ENCODE measurements at places on chromosomes 1 and 21. TPM values are rescaled to one million over a fixed set of nuclear protein-coding genes. Genes with fewer than 3 reads are reported as not detected.

- no peak for DNase-seq
- H3K4me1 ChIP-seq = no peaks in the 10 kb centered on the region
- no peak overlapping the region for H3K27ac ChIP-seq
- no peaks in the 10 kb centered on the region for H3K27me3 ChIP-seq
- H3K4me3 ChIP-seq = no peak overlapping the region
These were observed 164.2 kb downstream of the TTLL7 start for GRCh38 chr1:83834621-83835264.

GRCh38 chr1:246302251-246302625 lies 204.8 kb downstream of the SMYD3 start:
- no peaks in the 10 kb centered on the region for H3K27me3 ChIP-seq
- no peak overlapping the region for H3K27ac ChIP-seq
- H3K36me3 ChIP-seq = no peaks in the 10 kb centered on the region
- no peaks in the 10 kb centered on the region for H3K4me1 ChIP-seq
- DNase-seq = no peak
- H3K4me3 ChIP-seq = no peak overlapping the region

DNA sequence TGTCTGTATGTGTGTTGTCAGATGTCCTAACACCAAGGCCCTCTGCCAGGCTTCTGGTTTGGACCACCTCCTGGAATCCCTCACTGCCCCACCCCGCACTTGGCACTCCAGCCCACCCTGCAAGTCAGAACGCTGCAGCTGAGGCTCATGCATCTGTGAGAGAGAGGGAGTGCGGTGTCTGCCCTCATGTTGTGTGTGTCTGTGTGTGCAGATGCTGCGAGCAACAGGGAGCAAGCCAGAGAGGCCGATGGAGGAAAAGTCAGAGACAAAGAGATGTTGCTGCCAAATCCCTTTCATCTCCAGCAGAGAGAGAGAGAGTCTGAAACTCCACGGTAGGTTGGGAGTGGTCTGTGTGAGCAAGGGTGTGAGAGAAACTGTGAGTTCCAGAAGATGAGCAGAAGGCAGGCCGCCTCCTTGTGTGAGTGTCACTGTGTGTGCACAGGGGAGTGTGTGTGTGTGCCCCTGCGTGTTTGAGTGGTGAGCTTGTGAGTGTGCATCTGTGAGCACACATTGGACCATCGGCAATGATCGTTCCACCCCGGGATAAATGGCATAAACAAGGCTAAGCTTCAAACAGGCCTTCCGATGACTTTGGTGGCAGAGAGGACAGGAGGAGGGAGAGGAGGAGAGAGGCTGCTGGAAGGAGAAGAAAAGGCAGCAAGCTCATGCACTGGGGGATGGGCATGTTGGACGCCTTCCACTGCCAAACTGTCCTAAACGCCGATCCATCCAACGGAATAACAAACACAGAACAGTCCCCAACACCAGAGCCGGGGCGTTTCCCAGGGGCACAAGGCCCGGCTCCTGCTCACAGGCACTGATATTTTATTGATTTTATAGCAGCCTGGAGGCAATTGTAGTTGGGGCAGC lies 99.2 kb upstream of the GRIK3 start:
- H3K4me1 ChIP-seq = no peaks in the 10 kb centered on the region
- no peaks in the 10 kb centered on the region for H3K27me3 ChIP-seq
- no peaks in the 10 kb centered on the region for H3K36me3 ChIP-seq
- H3K27ac ChIP-seq = no peak overlapping the region

DNA sequence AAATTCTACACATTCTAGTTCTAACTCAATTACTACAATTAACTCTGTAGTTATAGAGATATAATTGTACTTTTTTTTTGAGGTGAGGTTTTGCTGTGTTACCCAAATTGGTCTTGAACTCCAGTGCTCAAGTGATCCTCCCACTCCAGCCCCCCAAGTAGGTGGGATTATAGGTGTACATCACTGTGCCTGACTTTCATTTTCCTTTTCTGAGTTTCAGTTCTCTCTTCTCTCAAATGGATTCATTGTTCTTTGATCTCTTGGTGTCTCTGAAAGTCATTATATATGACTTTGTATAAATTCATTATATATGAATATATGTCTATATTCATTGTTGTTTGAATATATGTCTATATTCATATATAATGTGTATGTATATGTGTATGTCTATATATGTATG lies 74.0 kb upstream of the GALNT2 start:
- no peaks in the 10 kb centered on the region for H3K27me3 ChIP-seq
- H3K36me3 ChIP-seq = no peaks in the 10 kb centered on the region
- DNase-seq = peak; percentile 40
- no peak overlapping the region for H3K4me3 ChIP-seq
- H3K27ac ChIP-seq = no peak overlapping the region

GRCh38 chr1:6300342-6301048 lies 39.6 kb upstream of the GPR153 start:
- H3K4me1 ChIP-seq = no peaks in the 10 kb centered on the region
- H3K36me3 ChIP-seq = no peaks in the 10 kb centered on the region
- H3K4me3 ChIP-seq = no peak overlapping the region
- H3K27ac ChIP-seq = no peak overlapping the region
- H3K27me3 ChIP-seq = no peaks in the 10 kb centered on the region

DNA sequence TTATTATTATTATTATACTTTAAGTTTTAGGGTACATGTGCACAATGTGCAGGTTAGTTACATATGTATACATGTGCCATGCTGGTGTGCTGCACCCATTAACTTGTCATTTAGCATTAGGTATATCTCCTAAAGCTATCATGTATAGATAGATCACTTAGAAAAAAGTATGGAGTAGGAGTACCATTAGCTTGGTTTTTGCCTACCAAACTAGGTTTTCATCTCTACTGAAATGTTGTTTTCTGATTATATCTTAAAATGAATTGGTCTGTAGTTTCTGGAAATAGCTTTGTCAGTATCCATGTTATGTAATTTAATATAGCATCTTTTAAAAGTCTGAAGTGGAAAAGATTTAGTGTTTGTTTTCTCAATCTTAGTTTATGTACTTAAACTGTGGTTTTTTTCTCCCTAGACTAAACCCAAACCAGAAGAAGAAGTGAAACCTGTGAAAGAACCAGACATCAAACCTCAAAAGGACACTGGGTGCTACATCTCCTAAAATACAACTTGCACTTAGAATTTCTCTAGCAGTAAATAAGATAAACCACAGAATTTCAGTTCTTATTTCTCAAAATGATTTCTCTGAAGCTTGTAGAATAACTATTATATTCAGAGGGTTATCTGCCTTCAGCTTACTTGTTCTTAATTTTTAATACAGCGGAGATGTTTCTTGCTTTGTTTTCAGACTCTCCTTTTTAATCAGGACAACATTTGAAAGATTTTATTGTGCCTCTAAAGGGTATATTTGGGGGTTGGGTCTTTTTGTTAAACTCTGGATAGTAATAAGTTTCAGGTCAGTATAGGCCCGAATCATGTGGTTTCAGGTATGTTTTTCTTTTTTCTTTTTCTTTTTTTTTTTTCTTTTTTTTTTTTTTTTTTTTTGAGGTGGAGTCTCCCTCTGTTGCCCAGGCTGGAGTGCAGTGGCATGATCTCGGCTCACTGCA lies 4.5 kb upstream of the FAM177B start:
- H3K36me3 ChIP-seq = peaks cover 9% of the 10 kb centered on the region
- H3K27me3 ChIP-seq = no peaks in the 10 kb centered on the region
- H3K4me3 ChIP-seq = no peak overlapping the region
- peak; percentile 84 for DNase-seq
- peak overlapping the region; percentile 62 for H3K27ac ChIP-seq

DNA sequence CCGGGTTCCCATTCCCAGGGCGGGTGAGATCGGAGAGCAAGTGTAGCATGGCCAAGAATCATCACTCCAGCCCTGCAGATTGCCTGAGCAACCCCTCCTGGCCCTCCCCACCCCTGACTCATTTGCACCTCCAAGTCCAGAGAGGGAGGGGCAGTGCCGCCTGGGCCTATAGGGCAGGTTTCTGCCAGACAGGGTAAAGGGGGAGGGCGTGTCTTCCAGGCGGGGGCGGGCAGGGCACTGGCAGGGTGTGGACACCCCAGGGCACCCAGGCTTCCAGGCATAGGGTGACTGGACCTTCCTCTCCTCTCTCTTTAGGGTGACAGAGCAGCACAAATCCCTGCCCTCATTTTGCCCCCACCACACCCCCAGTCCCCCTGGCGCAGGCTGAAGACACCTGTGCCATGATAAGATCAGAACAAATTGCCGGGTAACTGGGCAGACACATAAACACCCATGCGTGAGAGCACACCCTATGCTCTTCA lies 3.2 kb upstream of the CRYBG2 start:
- no peaks in the 10 kb centered on the region for H3K36me3 ChIP-seq
- peaks cover 35% of the 10 kb centered on the region for H3K27me3 ChIP-seq
- H3K4me1 ChIP-seq = peaks cover 20% of the 10 kb centered on the region
- no peak for DNase-seq

GRCh38 chr1:198747127-198747526 lies 108.3 kb downstream of the PTPRC start:
- no peaks in the 10 kb centered on the region for H3K27me3 ChIP-seq
- no peak for DNase-seq
- H3K4me3 ChIP-seq = no peak overlapping the region
- H3K36me3 ChIP-seq = peaks cover 92% of the 10 kb centered on the region

GRCh38 chr1:205942631-205943159 lies 561 bp downstream of the SLC26A9 start:
- H3K36me3 ChIP-seq = no peaks in the 10 kb centered on the region
- no peaks in the 10 kb centered on the region for H3K4me1 ChIP-seq
- no peaks in the 10 kb centered on the region for H3K27me3 ChIP-seq
- no peak overlapping the region for H3K4me3 ChIP-seq
- H3K27ac ChIP-seq = no peak overlapping the region
- DNase-seq = no peak

DNA sequence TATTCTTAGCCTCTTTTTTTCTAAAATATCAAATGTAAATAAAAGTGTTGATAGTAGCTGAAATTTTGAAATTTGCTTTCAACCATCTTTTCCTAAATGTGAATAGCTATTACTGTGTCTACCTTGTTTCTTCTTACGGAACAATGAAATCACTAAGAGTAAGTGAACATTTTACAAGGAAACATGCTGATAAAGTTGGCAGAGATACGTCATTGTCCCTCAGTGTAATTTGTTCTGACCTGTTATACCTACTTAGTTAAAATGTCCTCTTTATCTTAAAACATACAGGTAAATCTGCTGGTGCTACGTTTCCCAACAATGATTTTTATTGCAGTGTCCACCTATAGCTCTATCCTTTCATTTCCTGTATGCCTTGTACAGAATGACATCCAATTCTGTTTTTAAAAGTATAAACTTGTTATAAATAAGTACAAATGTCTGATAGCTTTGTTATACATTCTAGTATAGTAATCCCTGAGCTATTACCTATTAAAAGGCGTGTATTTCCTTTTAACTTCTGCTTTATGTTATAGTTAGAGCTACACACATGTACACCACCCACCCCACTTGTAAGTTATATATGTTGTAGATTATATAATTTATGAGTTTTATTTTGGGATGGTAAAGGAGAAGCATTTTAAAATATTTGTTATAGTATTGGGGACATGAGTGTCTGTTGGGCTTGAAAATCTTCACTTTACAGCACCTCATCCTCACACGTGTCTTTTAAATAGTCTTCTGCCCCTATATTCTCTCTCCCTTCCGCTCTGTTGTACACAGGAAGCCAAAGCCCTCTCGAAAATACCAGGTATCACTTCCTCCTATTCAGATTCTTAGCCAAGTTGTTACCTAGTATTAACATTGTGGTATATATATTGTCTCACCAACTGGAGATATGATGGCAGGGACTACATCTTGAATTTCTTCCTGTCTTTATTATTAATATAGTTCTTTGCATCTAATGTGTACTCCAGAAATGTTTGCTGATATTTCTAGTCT lies 25.2 kb downstream of the LAMC1 start:
- no peaks in the 10 kb centered on the region for H3K36me3 ChIP-seq
- peaks cover 45% of the 10 kb centered on the region for H3K4me1 ChIP-seq
- no peaks in the 10 kb centered on the region for H3K27me3 ChIP-seq
- H3K27ac ChIP-seq = peak overlapping the region; percentile 61

GRCh38 chr1:77057994-77058585 lies 161.1 kb downstream of the PIGK start:
- no peaks in the 10 kb centered on the region for H3K4me1 ChIP-seq
- no peaks in the 10 kb centered on the region for H3K27me3 ChIP-seq
- DNase-seq = no peak
- no peak overlapping the region for H3K4me3 ChIP-seq
- no peaks in the 10 kb centered on the region for H3K36me3 ChIP-seq
- no peak overlapping the region for H3K27ac ChIP-seq

DNA sequence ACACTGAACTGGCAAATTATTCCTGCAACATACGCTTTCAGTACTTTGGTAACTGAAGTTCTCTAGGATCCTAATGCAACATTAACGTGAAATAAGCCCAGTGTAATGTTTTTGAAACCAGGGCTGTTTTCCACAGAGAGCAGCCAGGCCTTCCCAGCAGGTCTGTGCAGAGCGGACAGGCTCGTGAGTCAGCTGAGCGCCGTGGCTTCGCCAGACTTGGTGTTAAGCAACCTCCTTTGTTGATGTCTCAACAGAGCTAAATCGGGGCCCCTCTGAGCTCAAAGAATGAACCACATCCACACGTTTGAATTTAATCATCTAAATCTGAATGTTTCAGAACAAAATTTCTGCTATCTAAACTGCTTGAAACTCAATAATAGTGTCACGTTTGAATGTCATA lies 181.8 kb upstream of the FMN2 start:
- DNase-seq = no peak
- no peak overlapping the region for H3K27ac ChIP-seq
- no peaks in the 10 kb centered on the region for H3K27me3 ChIP-seq
- H3K36me3 ChIP-seq = no peaks in the 10 kb centered on the region

GRCh38 chr1:4107291-4107690 lies 207.2 kb upstream of the C1orf174 start:
- no peaks in the 10 kb centered on the region for H3K4me1 ChIP-seq

GRCh38 chr1:224767676-224768075 lies 151.6 kb downstream of the CNIH3 start:
- H3K4me1 ChIP-seq = no peaks in the 10 kb centered on the region
- no peak overlapping the region for H3K4me3 ChIP-seq
- no peak overlapping the region for H3K27ac ChIP-seq
- H3K36me3 ChIP-seq = no peaks in the 10 kb centered on the region
- DNase-seq = no peak
- H3K27me3 ChIP-seq = no peaks in the 10 kb centered on the region

DNA sequence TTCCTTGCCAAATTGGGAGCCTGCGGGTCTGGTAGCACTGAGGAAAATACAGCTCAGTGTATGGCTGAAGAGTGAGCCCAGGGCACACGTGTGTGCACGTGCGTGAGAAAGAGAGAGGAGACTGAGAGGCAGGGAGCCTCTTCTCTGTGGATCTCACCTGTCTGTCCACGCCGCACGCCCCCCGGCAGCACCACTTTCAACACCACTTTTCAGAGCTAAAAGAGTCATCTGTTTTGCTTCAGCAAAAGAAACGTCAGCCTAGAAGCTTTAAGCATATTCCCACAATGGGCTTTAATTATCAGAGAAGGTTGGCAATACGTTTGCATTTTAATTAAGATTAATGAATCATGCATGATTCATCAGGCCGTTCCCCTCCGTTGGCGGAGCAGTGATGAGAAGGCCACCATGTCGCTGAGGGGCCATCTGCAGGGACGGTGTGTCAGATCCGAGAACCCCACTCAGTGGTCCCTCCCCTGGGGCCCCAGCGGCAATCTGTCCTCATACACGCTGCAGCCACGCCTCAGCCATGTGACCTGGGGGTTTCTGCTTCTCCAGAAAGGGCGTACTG lies 56.8 kb downstream of the SIK1 start:
- no peak overlapping the region for H3K4me3 ChIP-seq
- peak; percentile 58 for DNase-seq
- H3K36me3 ChIP-seq = no peaks in the 10 kb centered on the region

Gene NID1
- total RNA-seq = not detected

Gene HCRTR1
- total RNA-seq = 0.22 TPM

Gene PRR9
- not detected for total RNA-seq

Gene JAM2
- 1.3 TPM for total RNA-seq

Gene ASB17
- total RNA-seq = not detected

Gene CFAP74
- not detected for total RNA-seq

Gene S100A14
- not detected for total RNA-seq

Measured in B cell (primary cell).